Activated naive CD8-positive, alpha-beta T cell treated with anti-CD3 and anti-CD28 coated beads, Interleukin-2, amount 50 U/mL, for 24 hours (primary cell): ENCODE measurements at places on chromosomes 1 and 21.

DNA sequence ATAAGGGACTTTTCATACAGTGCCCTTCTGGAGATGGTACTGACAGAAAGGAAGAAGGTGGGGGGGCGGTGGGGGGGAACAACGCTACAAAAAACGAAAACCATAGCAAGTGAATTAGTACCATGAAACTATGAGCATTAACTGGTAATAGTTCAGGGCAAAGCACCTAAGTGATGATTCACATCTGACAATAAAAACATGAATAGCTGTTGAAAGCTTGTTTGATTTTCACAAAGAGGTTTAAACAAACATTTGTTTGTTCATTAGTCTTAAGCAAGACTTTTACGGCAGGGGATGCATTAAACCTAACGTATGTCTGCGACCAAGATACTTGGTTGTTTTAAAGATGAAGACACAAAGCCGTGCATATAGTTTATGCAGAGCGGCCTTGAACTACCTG lies 177.5 kb downstream of the LMO4 start:
- DNase-seq = no peak

DNA sequence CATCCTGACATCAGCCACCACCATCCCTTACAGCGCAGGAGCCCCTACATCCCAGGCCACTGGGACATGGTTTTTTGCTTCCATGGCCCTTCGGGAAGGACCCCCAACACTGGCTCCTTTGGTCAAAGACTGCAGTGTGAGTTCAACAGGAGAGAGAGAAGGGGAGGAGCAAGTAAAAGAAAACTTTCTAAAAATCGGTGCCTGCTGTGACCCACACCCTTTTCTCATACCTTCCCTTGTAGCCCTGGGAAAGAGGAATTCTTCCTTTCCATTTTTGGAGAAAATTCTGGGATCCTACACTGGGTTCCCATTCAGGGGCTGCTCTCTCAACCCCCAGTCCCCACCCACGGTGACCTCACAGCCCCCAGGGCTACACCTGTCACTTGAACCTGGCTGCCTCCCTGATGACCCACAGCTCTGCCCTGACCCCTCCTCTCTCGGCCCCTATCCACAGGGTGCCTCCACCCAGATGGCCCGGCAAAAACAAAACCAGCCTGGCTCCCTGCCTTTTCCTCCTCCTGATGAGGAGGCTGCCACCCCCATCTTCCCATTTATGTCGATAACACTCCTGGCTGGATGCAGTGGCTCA lies 7.6 kb downstream of the PADI4 start:
- no peak for DNase-seq

GRCh38 chr1:162832470-162832869 lies 28.5 kb downstream of the CCDC190 start:
- no peak for DNase-seq

GRCh38 chr1:185281245-185281644 lies 35.8 kb downstream of the IVNS1ABP start:
- no peak for DNase-seq

GRCh38 chr1:47888294-47888629 lies 108.9 kb downstream of the TRABD2B start:
- DNase-seq = no peak

GRCh38 chr1:14366091-14367018 lies 232.1 kb upstream of the KAZN start:
- no peak for DNase-seq

DNA sequence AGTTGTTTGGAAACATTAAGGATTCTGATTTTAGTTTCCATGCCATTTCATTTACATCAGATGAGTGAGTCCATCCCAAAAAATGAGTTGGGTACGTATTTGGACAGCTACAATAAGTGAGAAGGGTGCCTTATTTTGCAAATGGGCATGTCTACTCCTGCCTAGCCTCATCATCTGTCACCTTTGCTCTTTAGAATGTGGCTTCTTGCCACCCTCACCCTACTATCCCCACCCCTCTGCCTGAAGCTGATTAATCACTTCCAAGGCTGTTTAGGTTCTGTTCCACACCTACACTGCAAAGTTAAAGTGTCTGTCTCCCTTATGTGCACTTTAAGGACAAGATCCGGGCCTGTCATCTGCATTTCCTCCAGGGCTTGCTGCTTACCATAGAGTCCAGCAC lies 61.2 kb downstream of the ST6GALNAC5 start:
- no peak for DNase-seq

- no peak for DNase-seq
These were observed 44.0 kb downstream of the LYST start for GRCh38 chr1:235822685-235823084.

GRCh38 chr1:206892351-206892984 lies 4.8 kb upstream of the IL24 start:
- DNase-seq = no peak

DNA sequence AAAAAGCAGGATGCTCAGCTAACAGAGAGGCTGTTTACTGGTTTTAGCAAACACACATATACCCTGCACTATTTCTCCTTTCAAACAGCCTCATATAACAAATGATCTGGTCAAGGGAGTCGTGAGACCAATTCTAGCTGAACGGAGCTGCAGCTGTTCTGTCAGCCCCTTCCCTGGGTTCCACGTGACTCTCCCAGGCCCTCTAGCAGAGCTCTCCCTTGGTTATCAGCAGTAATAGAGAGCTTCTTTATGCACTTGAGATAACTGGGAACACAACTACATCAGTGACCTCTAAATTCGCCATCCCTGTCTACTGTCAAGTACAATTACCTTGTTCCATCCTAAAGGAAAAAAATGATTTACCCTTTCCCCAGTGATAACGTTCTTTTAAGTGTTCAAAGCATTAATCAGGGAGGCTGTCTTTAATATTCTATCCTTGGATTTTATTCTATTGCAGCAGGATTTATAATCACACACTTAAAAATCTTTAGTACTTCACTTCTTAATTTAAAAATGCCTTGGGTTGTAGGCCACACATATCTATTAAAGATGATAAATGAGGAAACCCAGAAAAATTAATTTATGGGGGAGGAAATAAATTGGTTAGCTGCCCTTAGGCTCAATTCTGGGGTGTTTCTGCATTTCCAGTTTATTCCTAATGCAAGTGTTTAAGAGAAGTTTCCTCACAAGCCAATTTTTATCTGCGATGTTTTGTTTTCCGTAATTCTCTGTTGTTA lies 28.2 kb downstream of the PTGER3 start:
- DNase-seq = no peak

DNA sequence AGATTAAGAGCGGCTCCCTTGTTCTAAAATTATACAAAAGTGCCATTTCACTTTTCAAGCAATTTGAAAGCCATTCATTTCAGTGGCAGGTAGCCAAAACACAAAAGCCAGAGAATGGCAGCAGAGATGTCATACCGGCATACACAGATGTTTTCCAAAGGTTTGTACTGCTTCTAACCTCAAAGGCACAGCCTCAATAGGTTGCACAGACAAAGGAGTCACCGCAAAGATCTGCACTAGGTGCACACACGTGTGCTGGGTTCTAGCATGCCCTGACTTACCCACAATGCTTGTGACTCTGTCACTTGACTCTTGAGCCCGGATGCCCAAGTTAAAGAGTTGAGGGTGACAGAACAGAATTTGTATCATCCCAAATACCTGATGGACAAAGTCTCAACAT lies 448.9 kb upstream of the ADGRL2 start:
- DNase-seq = no peak

DNA sequence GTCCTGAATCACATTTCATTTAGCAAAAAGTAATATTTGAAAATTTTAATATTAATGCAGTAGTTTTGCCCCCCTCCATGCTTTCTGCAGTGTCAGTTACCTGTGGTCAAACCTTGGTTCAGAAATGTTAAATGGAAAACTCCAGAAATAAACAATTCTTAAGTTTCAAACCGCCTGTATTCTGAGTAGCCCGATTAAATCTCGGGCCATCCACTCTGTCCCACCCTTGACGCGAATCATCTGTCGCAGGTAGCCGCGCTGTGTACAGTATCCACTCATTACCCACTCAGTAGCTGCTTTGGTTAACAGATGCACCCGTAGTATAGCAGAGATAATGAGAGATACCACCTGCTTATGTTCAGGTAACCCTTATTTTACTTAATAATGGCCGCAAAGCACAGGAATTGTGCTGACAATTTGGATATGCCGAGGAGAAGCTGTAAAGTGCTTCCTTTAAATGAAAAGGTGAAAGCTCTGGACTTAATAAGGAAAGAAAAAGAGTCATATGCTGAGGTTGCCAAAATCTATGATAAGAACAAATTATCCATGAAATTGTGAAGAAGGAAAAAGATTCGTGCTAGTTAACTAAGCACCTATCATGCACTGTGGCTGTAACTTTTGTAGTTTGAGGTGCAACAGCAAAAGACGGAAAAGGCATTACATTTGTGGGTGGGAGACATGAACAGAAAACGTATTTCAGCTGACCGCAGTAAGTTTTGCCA lies 889 bp upstream of the SCYL3 start:
- DNase-seq = no peak

GRCh38 chr1:44673675-44674112 lies 587 bp downstream of the TMEM53 start:
- no peak for DNase-seq
